ENCODE measurements at places on chromosomes 2 and 18. TPM values are rescaled to one million over a fixed set of nuclear protein-coding genes. Genes with fewer than 3 reads are reported as not detected.

DNA sequence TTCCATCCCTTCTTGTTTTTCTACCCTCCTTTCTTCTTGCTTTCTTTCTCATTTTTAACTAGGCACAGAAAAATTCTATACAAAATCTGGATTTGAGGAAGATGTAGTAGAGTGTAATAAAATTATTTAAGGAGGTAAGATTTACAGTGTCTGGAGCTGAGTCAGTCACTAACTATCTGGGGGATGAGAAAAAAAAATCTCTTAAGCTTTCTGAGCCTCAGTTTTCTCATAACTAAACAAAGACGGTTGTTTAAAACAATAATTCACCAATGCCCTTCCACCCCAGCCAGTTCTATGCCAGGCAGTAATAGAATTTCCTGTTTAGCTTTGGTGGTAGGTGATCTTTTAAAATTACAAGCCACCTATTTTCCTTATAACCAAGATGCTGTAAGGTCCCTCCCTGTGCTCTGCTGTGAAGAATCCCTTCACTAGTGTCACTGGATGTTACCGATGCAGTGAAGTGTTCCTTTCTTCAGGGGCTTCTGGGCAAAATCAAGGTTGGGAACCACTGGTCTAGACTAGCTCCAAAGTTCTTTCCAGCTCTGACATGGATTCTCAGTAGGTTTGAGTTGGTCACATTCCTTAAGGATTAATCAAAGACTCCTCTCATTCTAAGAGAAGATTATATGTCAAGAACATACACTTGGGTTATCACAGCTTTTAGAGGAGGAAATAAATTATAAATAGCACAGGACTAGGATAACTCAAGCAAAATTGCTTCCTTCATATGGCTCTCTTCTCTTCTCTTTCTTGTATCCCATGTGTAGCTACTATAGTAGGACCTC, 289.0 kb downstream of the CDH2 start:
- no peak for DNase-seq

GRCh38 chr2:154978710-154979109, 280.2 kb downstream of the KCNJ3 start:
- DNase-seq, result no peak

DNA sequence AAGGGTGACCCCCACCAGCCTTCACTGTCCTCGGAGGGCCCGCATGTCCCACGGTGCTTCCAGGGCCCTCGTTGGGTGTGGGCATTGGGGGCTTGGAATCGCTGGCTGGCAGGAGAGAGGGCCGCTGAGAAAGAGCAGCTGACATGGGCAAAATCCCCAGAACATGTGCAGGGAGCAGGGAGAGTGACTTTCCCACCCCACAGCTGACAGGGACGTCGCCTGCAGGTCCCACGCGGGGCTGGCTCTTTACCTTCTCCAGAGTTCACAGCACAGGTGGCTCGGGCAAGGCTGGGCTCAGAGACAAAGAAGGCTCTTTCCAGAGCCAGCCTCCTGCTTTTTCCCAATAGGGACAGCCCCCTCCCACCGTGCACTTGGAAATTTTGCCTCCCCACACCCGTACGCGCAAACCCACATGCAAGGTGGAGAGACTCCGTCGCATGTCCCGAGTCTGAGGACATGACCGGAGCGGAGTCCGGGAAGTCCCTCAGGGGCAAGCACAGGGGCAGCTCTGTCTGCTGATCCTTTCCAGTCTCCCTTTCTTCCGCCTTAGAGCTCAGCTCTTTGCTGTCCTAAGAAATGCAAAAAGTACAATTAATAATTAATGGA, 370.2 kb upstream of the MYT1L start:
- no peak for DNase-seq

DNA sequence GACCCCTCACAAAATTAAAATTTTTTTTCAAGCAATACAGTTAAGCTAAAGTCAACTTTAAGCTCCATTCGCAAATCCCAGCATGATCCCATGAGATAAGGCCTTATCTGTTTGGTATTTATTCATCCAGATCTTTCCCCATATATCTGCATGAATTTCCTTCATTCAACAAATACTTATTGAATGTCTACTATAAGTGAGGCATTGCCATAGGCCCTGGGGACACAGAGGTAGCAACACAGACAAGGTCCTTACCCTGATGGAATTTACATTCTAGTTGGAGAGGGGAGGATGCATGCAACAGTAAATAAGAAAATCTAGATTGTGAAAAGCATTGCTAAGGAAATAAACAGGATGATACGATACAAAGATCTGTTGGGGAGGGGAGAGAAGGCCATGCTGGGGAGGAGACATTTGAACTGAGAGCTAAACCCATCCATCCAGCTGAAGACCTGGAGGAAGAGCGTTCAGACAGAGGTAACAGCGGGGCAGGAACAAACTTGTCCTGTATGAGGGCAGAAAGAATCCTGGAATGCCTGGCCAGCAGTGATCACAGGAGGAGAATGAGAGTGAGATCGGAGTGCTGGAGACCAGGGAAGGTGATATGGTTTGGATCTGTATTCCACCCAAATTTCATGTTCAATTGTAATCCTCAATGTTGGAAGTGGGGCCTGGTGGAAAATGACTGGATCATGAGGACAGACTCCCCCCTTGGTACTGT, 71.6 kb downstream of the SDC1 start:
- no peak for DNase-seq

DNA sequence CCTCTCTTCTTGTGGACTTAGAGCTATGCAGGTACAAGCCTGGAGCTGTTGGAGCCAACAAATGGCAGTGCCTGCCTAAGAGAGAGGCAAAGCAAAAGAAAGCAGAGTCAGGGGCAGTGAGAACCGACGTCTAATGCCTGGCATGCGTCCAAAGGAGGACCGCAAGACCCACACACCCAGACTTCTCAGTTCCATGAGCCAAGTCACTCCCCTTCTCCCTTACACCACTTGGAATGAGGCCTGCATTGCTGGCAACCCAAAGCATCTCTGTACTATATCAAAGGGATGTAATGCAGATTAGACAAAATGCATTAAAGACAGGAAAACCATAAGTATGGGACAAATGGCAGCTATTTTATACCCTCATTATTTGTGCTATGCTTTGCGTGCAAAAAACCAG, 49.9 kb upstream of the RNU4ATAC start:
- no peak for DNase-seq

GRCh38 chr2:127567351-127567854, 31.9 kb downstream of the MYO7B start:
- no peak for DNase-seq

DNA sequence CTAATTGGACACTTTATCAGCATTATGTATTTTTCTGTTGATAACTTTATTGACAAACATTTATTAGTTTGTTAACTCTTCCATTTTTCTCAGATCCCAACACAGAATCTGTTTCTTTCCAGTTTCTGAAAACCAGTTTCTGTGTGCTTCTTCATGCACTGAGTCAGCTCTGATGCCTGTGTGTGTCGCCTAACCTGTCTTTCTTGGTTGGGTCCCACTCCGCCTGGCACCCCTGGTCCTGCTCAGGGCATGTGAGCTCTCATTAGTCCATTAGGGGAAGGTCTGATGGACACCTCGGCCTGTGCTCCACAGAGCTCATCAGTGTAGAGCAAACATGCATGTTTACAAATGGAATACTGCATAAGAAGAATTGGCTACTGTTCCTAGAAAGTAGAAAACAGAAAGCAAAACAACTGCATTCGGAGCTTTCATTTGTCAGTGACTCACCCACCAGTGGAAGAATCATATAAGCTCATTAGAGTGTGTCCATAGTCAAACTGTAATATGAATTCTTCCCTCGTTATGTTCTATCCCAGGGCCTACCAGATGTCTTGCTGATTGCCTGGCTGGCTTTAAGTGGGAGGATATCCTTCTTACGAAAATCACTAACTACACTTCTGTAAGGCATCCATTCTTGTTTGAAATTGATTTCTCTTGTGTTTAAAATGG, 137.7 kb downstream of the SNTG2 start:
- DNase-seq, result no peak

GRCh38 chr2:170820757-170821530, 4.3 kb downstream of the GAD1 start:
- DNase-seq, result no peak

GRCh38 chr2:127422559-127423477, 4.6 kb downstream of the PROC start:
- DNase-seq, result no peak

- no peak for DNase-seq
Measured at GRCh38 chr18:77851802-77852201, 602.2 kb downstream of the GALR1 start.

- no peak for DNase-seq
Measured at GRCh38 chr2:47561906-47562305, 158.9 kb downstream of the MSH2 start.

GRCh38 chr2:190607014-190607597, 41.8 kb upstream of the NAB1 start:
- DNase-seq, result no peak

DNA sequence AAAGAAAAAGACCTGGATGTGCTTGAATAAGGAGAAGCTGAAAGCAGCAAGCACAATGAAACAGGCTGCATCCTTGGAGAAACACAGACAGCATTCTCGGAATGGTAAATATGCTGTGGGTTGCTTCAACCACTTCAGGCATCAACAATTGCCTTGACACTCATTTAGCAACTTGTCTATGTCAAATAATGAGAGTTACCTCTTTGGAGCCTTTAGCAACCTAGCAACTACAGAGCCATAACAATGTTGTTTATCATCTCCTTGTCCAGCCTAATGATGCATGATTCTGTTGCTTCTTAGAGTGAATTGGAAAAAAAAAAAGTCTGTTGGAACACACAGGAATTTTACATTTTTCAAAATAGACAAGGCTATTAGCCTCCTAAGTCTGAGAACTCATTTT, 410.6 kb downstream of the PIK3C3 start:
- no peak for DNase-seq

DNA sequence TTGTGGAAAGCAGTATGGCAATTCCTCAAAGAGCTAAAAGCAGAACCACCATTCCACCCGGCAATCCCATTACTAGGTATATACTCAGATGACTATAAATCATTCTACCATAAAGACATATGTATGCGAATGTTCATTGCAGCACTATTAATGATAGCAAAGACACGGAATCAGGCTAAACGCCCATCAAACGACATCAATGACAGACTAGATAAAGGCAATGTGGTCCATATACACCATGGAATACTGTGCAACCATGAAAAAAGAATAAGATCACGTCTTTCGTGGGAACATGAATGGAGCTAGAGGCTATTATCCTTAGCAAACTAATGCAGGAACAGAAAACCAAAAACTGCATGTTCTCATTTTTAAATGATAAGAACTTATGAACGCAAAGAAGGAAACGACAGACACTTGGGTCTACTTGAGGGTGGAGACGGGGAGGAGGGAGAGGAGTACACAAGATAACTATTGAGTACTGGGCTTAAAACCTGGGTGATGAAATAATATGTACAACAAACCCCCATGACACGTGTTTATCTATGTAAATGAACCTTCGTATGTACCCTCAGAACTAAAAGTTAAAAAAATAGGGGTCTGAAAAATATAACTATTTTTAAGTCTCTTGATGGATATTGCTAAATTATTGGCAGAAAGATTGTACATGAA, 32.0 kb upstream of the CYTIP start:
- DNase-seq, result no peak

GRCh38 chr2:171910494-171910893, 11.8 kb upstream of the HAT1 start:
- DNase-seq, result no peak

- no peak for DNase-seq
Measured at GRCh38 chr2:218745559-218746469, 35.2 kb downstream of the TTLL4 start.

GRCh38 chr2:172470958-172471922, 43.9 kb downstream of the ITGA6 start:
- DNase-seq, result no peak

GRCh38 chr2:118697781-118698180, 149.7 kb downstream of the EN1 start:
- DNase-seq, result no peak

DNA sequence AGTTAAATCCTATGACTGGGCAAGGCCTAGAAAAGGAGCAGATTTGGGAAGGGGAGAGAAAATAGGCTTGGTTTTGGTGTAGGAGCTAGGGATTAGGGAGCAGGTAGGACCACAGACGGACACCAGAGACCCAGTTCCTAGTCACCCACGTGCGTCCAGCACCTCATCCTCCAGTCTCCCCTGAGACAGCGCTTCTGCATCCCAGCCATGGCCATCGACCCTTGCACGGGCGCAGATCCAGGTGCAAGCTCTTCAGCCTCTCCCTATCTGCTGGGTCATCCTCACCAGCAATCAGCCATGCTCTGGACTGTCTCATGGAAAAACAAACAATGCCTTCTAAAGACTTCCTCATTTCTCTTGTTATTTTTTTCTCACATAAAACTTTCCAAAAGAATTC, 246.8 kb upstream of the RAB6C start:
- no peak for DNase-seq

GRCh38 chr2:6945087-6945813, 28.0 kb downstream of the RNF144A start:
- no peak for DNase-seq

GRCh38 chr18:73199151-73199550, 331.4 kb upstream of the NETO1 start:
- DNase-seq, result no peak

DNA sequence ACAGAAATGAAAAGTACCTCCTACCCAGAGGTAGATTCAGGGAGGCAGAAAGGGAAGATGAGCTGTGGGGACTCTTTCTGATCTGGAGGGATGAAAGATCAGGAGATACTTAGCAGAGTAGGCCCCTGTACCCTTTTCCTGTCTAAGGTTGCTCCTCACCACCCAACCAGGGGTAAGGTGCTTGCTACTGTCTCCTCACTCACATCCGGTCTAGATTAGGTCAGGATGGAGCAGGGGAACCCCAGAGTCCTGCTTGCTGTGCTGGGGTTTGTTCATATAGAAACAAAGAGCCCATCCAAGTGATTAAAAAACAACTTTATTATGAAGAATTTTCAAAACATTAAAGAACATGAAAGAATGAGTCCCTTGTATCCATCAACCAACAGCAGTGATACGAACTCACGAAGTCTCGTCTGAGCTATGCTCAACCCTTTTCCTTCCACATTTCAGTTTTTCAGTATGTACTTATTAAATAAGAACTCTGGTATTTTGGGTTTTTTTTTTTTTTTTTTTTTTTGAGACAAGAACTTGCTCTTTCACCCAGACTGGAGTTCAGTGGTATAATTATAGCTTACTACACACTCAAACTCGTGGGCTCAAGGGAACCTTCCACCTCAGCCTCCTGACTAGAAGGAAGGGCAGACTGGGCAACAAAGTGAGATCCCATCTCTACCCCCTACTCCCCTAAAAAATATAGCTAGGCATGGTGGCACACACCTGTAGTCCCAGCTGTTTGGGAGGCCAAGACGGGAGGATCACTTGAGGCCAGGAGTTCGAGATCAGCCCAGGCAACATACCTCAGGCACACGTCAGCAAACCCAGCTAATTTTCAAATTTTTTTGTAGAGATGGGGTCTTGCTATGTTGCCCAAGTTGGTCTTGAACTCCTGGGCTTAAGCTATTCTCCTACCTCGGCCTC, 28.5 kb upstream of the MCFD2 start:
- DNase-seq, result no peak

Gene POTEC
- not detected for total RNA-seq

Gene C2orf66
- total RNA-seq, result 1.1 TPM

Gene UCN
- total RNA-seq, result 1.4 TPM

Gene ATL2
- total RNA-seq, result 48.5 TPM

Gene KCNJ3
- total RNA-seq, result not detected

Gene DPYSL5
- not detected for total RNA-seq

Gene ST8SIA5
- total RNA-seq, result 0.24 TPM

Gene NTSR2
- not detected for total RNA-seq

Gene DNAH7
- total RNA-seq, result 0.12 TPM

Gene GRHL1
- total RNA-seq, result 0.82 TPM

Gene DNER
- total RNA-seq, result 13.4 TPM

Gene IL18R1
- 5.3 TPM for total RNA-seq

Gene FAM237A
- total RNA-seq, result not detected

Gene NT5DC4
- not detected for total RNA-seq

Gene EMX1
- not detected for total RNA-seq

Gene PRKAG3
- not detected for total RNA-seq

Gene MSTN
- total RNA-seq, result not detected

Measured in glomerular endothelial cell (primary cell).